ENCODE measurements at places on chromosomes 16 and 17.

GRCh38 chr16:83117810-83118209 lies 491.0 kb downstream of the CDH13 start:
- no peak for DNase-seq

- no peak for DNase-seq
Measured at GRCh38 chr17:15451680-15452079, 15.7 kb downstream of the CDRT4 start.

DNA sequence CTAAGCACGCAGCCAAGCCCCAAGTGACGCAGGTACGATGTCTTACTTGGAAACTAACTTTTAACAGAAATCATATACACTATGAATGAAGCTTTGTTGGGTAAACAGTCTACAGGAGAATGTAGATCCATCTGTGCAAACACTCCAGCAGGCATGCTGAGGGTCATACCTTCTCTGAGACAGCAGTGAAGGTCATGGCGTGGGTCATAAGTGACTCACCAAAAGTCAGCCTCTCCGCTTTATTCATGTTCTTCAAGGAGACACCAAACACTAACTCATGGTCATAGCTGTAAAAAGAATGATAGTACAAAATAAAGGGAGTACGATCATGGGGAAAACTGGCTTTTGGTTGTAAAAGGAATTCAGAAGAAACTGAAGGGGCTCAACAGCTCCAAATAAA lies 20.6 kb downstream of the BLMH start:
- no peak for DNase-seq

- DNase-seq = no peak
Measured at GRCh38 chr16:13437413-13437795, 482.6 kb upstream of the ERCC4 start.

DNA sequence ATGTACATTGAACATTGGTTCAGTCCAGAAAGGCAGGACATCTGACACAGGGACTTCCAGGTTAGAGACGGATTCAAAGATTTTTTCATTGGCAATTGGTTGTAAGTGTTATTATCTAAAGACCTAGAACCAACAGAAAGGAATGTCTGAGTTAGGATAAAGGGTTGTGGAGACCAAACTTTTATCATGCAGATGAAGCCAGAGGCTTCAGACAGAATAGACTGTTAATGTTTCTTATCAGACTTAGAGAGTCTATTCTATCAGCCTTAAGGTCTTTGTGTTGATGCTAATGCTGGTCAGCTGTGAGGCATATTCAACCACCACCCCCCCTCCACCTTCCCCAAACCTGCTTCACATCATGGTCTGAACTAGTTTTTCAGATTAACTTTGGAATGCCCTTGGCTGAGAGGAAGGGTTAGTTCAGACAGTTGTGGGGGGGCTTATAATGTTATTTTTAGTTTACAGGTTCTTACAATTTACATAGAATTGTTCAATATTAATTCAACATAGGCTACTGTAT lies 2.1 kb upstream of the ITGB3 start:
- DNase-seq = no peak

GRCh38 chr16:24853169-24853824 lies 7.5 kb downstream of the SLC5A11 start:
- DNase-seq = no peak

DNA sequence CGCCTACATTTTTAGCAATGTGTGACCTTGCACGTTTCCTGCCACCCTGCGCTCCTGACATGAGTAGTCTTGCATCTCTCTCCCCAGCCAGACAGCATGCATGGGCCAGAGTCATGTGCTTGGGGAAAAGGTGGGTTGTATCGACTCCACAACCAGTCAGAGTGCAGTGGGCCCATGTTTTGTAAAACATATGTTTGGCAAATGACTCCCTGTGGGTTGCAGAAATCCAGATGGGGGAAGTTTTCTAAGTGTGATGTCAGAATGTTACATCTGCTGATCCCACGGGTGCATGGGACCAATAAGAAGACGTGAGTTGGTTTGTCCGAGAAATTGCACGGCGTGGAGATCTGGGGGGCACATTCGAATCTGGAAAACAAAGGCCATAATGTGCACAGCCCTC lies 147.1 kb downstream of the FOXL1 start:
- no peak for DNase-seq

GRCh38 chr16:354971-355461 lies 2.5 kb upstream of the AXIN1 start:
- peak; percentile 45 for DNase-seq

DNA sequence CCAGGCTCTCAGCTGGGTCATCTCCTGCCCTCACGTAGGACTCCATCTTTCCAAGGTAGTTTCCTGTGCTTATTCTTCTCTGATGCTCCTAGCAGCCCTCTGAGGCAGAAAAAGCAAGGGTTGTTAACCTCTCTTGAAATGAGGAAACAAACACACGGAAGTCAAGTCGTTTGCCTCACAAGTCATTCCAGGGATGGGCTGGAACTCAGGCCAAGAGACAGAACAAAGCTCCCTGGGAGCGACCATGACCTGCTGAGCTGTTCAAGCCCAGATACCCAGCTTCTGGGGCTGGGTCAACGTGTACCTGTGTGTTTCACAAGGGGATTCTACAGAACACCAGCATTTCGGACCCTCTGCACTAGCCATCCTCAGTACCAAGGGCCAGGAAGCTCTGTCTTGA lies 28.1 kb downstream of the SRL start:
- DNase-seq = no peak

- DNase-seq = no peak
Measured at GRCh38 chr16:80851831-80852230, 47.4 kb upstream of the CDYL2 start.

GRCh38 chr17:73564843-73565242 lies 79.4 kb downstream of the SDK2 start:
- DNase-seq = no peak

GRCh38 chr17:38579934-38580333 lies 25.8 kb downstream of the SRCIN1 start:
- DNase-seq = no peak

DNA sequence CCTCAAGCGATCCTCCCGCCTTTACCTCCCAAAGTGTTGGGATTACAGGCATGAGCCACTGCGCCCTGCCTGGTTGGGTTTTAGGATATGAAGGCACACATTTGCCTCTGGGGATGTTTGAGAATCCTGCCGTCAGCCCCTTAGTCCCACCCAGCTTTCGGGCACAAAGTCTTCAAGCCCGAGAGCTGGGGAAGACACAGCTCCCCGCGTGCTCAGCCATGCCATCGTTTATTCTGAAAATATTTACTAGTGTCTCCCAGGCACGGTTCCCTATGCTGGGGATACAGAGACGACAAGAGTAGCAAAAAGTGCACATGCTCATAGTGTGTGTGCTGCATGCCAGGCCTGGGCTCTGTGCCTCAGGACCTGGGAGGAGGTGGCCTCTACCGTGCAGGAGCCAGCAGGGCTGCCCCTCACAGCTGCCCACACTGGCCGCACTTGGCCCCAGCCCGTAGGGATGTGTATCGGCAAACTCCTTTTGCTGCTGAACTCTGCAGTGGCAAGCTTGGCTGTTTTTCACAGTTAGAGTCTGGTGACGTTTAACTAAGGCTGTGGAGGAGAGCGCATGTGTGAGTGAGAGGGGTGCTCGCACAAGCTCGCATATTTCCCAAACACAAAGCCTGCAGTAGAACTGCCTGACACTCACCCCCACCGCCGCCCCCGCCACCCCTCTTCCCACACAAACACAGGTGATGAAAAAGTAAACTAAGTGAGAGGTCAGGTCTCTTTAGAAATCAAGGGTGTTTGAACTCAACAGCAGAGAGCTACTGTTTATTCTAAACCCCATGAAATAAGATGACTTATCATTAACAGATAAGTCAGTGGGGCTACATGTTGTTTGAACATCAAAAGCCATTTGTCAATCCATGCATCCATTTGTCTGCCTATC lies 266.4 kb downstream of the MRTFB start:
- DNase-seq = no peak

GRCh38 chr17:48540213-48540612 lies 4.7 kb downstream of the HOXB2 start:
- no peak for DNase-seq

- no peak for DNase-seq
Measured at GRCh38 chr17:59353106-59353854, 21.8 kb downstream of the YPEL2 start.

- no peak for DNase-seq
Measured at GRCh38 chr17:66807182-66807581, 27.7 kb upstream of the CACNG5 start.

- DNase-seq = no peak
Measured at GRCh38 chr17:29039764-29040598, 3.0 kb upstream of the PIPOX start.

DNA sequence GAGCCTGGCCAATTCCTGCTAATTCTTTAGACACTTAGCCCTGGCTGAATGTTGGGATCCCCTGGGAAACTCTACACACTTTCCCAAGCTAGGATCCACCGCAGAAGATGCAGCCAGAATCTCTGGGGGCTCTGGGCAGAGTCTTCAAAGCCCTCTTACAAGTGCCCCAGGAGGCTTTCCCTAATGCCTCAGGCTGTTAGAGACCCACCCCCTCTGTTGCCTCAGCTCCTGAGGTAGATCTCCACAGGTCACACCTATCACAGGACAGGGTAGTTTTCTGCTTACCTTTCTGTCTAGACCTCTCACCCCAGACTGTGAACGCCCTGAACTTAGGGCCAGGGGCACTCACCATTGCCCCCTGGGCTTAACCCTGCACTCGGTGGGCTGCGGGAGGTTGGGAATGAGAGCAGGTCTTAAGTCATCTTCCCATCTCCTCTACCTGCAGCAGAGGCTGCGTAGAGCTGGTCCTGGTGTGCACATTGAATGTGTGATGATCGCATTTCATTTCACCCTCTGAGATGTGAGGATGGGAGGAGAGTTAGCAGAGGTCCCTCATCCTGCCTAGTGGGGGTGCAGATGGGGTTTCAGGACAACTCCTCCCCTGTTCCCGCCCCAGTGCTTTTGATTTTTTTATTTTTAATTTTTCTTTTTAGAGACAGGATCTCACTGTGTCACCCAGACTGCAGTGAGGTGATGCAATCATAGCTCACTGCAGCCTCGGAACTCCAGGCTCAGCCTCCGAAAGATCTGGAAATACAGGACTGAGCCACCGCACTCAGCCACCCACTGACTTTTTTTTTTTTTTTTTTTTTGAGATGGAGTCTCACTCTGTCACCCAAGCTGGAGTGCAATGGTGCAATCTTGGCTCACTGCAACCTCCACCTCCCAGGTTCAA lies 89.0 kb upstream of the LHX1 start:
- no peak for DNase-seq

DNA sequence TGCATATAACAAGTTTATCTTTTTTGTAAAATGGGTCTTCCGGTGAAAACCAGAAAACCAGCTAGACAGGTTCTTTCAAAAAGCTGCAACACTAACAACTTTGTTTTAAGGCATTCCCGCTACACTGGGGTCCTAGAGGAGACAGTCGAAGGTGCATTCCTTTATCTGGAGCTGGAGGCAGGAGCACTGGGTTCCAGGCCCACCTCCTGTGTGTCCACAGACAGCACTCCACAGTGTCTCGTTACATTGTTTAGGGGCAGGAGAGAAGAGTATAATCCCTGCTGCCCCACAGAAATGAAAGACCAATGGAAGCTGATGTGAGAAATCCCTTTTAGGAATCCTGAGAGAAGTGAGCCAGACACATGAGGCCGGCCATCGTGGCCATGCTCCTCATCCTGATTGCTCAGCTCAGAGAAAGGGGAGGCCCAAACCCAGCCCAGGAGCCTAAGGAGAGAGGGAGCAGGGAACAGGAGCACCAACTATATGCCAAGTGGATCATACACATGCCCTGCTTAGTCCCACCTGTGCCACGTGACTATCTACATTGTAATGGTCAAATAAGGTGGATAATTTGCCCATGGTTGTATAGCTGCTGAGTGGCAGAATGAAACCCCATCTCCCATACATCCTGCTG lies 59.5 kb downstream of the CCDC182 start:
- no peak for DNase-seq

DNA sequence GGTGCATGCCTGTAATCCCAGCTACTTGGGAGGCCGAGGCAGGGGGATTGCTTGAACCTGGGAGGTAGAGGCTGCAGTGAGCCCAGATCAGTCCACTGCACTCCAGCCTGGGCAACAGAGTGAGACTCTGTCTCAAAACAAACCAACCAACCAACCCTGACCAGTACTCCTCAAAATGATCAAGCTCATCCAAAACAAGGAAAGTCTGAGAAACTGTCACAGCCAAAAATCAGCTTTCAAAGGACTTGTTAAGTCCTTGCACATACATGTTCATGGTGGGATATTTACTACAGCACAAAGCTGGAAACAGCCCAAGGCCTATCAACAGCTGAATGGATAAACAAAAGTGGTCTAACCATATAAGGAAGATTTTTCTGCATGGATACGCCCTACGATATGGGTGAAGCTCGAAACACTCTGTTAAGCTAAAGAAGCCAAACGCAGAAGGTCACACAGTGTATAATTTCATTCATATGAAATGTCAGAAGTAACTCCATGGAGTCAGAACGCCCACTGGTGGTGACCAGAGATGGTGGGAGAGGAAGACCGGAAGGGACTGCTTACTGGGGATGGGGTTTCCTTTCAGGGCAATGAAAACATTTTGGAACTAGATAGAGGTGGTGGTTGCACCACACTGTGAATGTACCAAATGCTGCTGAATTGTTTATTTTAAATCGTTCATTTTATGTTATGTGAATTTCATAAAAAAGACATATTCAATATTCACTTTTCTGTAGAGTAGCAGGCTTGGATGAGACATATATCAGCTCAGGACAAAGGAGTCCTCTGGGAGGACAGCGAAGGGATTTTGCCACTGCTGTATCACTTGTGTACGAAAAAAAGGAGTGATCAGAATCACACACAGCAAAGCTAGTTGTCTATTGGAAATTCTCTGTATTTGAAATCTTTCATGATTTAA lies 17.7 kb downstream of the CCL17 start:
- no peak for DNase-seq

DNA sequence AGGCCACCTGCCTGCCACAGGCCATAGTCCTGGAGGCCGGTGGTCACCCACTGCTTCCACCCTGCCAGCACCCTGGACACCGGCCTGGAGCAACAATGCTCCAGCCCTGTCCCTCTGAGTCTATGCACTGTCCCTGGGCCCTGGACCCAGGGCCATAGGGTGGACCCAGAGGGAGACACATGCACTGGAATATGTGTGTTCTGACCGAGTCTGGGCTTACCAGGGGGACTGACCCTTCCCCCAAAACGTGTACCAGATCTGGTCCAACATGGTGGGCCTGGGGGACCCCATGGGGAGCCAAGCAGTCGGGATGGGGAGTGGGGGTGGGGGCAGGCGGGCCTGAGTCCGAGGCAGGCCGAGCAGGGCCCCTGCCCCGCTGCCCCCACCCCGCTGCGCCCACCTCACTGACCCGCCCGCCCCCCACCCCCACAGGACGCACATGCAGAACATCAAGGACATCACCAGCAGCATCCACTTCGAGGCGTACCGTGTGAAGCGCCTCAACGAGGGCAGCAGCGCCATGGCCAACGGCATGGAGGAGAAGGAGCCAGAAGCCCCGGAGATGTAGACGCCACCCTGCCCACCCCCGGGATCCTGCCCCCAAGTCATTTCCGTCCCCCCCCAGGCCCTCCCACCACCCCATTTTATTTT lies 357.4 kb downstream of the SEC14L1 start:
- no peak for DNase-seq

Data from CD4-positive, alpha-beta T cell treated with Interleukin-6 at 100 ng/mL for 8 hours (primary cell).